GDM1 (cell line): ENCODE measurements at places on chromosomes 3 and 15.
A peak's percentile ranks its signal among the peaks of the same experiment; 100 is the strongest.

- DNase-seq: no peak
These were observed 30.9 kb upstream of the CLK3 start for GRCh38 chr15:74584779-74585178.

GRCh38 chr3:13012221-13012691 lies 61.0 kb downstream of the IQSEC1 start:
- DNase-seq: peak; percentile 88

- no peak for DNase-seq
These were observed 28.2 kb downstream of the BDH1 start for GRCh38 chr3:197527569-197527968.

- no peak for DNase-seq
These were observed 3.7 kb downstream of the HHATL start for GRCh38 chr3:42698911-42699230.

DNA sequence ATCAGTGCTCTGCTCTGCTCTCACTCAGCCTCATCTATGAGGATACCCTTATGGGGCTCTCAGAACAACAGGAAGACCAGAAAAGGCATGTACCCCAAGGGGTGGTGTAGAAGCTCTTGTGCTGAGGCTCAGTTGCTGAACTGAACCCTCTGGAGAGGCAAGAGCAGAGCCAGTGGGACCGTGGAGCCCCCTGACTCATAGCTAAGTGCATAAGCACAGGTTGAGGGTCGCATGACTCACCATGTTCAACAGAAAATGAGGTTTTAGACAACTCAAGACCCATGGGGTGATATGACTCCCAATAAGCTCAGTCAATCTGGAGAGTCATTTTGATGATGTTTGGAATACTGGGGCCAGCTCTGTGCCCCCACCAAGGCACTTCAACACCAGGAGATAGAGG lies 37.3 kb downstream of the CRYGS start:
- no peak for DNase-seq

DNA sequence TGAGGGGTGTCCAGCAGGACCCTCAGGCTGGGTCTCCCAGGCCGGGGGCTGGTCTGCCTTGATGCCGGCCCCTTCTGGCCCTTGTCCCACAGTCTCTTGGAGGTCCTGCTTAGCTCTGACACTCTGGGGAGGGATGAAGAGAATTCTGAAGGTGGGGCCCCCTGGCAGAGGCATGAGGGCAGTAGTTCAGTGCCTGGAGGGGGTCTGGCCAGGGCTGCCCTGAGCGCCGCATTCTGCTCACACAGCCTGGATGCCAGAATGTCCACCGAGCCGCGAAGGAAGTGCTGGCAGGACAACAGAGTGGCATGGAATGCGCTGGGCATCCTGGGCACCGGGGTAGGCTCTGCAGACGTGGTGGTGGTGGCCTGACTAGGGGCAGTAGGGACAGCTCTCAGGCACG lies 55.5 kb downstream of the SMAD6 start:
- no peak for DNase-seq

DNA sequence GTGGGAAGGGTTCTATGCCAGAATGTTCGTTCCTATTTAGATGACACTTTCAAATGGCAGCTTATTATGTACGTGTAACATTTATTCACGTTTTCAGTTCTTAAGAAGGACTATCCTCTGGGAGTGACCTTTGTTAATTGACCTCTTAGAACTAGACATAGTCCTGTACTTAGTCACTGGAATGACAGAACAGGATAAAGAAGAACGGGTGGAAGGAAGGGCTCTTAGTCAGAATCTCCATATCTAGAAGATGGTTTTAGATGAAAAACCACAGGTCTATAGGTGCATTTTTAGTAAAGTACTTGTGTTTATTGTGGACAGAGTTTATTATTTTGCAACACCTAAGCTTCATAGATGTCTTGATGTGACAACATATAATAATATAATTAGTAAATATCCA lies 6.5 kb downstream of the METTL6 start:
- DNase-seq: no peak

- DNase-seq: no peak
These were observed 54.4 kb downstream of the ERC2 start for GRCh38 chr3:56413911-56414310.

DNA sequence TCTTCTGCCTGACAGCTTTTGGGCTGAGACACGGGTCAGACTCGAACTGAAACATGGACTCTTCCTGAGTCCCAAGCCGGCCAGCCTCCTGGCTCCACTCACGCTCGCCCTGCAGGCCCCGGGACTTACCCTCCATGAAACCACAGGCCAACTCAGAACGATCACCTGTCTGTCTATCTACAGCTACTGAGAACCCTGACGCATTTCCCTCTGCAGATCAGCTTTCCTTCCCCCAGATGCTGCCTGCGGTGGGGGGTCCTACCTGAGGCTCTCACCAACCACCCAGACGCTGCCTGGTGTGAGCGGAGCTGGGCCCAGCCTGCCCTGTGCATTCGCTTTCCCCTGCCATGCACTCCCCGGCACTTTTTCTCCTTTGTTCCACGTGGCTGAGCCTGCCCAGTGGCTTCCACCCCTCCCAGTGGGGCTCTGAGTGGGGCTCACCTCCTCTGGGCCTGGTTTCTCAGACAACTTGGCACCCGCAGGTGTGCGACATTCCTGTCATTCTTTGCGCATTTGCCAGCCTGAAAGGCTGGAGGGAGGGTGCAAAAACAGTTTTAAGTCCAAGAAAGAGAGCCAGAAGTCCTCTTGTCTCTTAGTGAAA lies 60.2 kb downstream of the PLXNA1 start:
- DNase-seq: no peak

- DNase-seq: peak; percentile 89
These were observed 461 bp upstream of the FAH start for GRCh38 chr15:80152180-80152895.

- no peak for DNase-seq
These were observed 231.9 kb downstream of the NSUN3 start for GRCh38 chr3:94294806-94295205.

DNA sequence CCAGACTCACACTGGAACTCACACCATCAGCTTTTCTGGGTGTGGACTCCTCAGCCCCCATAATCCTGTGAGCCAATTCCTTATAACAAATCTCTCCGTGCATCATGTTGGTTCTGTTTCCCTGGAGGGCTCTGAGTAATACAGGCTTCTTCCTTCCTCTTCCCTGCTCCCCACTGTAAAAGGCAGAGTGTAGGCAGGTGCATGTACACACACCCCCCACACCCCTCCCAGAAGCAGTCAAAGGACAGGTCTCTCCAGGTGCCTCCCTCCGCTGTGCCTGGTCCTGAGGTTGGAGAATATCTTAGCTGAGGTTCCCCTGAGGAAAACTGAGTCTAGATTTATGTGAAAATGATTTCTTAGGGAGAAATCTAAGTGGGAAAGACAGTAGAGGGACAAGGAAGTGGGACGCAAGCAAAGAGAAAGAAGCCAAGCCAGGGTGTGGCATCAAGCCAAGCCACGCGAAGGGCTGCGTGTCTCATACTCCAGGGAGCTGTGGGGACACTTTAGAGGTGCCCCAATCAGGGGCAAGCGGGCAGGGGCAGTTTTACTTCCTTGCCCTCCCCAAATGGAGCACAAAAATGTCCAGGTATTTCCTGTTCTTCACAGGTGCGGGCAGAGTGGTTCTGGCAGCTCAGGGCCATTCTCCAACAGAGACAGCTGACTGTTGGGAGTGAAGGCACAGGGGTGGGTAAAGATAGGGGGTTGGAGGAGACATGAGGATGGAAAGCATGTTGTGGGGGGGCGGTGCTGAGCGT lies 86.6 kb downstream of the HMG20A start:
- DNase-seq: no peak

GRCh38 chr3:135895106-135895733 lies 70.3 kb upstream of the PPP2R3A start:
- peak; percentile 31 for DNase-seq

DNA sequence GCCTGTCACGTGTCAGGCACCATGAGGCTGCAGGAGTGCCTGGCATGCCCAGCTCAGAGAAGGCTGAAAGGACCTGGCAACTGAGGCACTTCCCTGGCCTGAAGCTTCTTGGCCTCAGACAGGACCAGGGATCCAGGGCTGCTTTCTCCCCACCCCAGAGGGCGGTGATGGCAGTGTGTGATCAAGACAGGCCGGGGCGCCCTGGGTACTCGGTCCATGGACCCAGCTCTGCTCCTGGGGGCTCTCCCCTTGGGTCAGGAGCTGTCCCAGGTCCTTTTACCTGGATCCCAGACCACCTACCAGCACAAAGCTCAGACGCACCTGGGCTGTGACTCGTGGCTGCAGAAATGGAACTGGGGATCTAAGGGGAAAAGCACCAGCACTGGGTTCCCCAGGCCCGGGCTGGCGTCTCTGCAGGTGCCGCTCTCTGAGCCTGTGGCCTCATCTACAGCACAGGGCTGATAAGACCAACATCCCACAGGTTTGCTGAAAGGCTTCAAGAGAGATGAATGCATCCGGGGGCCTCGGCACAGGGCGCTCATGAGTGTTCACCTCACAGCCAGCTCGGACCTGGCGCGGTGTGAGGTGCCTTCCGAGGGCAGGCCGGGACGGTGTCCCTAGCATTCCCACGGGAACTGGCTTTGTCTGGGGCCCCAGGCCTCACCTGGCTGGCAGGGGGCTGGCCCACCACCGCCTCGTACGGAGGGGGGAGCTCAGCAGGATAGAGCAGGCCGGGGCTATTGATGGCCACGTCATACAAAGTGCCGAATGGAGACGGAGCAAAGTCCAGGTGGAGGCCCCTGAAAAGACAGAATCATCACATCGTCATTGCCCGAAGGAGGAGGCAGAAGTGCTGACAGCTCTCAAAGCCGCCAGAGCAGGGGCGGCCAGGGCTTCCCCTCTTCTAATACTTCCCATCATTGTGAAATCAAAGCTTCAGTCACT lies 133.6 kb downstream of the NSMCE3 start:
- DNase-seq: no peak

DNA sequence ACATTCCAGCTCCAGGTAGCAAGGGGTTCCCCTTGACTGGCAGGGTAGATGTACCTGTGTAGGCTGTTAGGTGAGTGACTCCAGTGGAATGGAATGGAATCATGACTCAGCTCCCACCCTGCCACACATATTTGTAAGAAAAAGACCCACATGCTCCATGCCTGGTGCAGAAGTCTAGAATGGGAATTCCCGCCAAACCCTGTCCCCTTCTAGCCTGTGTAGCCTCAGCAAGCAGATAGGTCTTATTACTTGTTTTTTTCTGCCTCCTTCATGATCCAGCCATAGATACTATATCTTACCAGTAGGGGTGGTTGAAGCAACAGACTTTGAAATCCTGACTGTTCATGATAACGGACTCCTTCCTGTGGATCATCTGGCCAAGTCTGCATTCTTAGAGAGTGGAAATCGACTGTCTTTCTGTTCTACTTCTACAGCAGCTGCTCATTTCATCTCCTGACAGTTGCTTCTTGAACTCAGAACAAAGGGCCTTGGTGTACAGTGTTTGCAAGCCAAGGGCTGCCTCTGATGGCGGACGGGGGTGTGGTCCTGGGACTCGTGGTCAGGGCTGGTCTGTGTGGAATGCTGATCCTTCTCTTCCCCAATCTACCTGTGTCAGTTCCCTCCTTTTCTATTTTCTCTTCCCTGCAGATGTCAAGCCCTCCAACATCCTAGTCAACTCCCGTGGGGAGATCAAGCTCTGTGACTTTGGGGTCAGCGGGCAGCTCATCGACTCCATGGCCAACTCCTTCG lies 16.3 kb downstream of the SNAPC5 start:
- no peak for DNase-seq

- DNase-seq: no peak
These were observed 163.8 kb downstream of the SV2B start for GRCh38 chr15:91263632-91264531.

- no peak for DNase-seq
These were observed 42.2 kb downstream of the B3GNT5 start for GRCh38 chr3:183295211-183295610.

DNA sequence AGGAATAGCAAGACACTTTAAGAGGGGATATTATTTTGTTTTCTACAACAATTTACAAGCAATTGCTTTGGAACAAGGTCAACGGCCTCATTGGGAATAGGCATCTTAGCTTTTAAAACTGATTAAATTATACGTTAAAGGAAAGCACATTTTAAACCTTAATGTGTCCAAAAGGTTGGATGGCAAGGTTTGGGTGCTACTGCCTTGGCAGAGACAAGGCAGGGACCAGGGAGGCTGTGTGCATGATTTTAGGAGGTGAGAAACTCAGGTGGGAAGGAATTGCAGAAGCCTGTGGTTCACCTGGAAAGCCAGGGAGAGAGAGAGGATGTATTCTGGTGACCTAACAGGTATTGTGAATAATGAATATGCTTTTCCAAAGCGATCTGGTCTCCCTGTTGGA lies 54.3 kb downstream of the TGFBR2 start:
- DNase-seq: no peak

DNA sequence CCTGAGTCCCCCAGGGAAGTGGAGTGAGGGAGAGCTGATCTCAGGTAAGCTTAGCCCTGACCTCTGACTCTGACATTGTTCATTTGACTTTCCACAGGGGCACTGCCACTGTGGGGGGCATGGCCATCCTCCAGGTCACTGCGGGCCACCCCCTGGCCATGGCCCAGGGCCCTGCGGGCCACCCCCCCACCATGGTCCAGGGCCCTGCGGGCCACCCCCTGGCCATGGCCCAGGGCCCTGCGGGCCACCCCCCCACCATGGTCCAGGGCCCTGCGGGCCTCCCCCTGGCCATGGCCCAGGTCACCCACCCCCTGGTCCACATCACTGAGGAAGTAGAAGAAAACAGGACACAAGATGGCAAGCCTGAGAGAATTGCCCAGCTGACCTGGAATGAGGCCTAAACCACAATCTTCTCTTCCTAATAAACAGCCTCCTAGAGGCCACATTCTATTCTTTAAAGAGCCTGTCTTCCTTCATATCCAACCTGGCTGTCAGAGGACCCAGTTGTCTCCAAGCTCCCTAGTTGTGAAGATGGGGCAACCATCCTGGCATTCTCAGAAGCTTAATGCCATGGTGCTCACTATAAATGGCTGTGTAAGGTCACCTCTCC lies 1.9 kb upstream of the DISP2 start:
- DNase-seq: no peak

GRCh38 chr15:43867096-43867495 lies 40.3 kb downstream of the WDR76 start:
- DNase-seq: no peak

DNA sequence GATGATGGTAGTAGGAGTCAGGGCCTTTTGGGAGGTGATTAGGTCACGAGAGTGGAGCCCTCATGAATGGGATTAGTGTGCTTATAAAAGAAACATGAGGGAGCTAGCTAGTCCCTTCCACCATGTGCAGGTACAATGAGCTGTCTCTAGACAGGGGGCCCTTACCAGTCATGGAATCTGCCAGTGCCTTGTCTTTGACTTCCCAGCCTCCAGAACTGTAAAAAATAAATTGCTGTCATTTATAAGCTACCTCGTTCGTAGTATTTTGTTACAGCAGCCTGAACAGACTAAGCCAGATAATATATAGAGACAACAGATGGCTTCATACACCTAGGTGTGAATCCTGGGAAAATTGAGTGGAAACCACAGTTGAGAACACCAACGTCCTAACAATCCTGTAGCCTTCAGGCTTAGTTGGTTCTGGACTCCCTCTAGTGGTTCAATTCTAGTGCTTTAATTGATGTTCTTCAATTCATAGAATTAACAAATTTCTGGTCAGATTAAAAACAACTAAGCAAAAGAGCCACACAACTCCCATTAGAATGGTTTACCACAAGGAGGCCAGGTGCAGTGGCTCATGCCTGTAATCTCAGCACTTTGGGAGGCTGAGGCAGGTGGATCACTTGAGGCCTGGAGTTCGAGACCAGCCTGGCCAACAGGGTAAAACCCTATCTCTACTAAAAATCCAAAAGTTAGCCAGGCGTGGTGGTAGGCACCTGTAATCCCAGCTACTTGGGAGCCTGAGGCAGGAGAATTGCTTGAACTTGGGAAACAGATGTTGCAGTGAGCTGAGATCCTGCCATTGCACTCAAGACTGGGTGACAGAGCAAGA lies 21.3 kb upstream of the GATM start:
- DNase-seq: no peak

- DNase-seq: no peak
These were observed 5.7 kb upstream of the SETMAR start for GRCh38 chr3:4297486-4297885.
